GM19239 (cell line): ENCODE measurements at places on chromosomes 1 and 21.

GRCh38 chr1:78840453-78841271 lies 165.9 kb downstream of the ADGRL4 start:
- no peak for DNase-seq

GRCh38 chr1:245409341-245410195 lies 254.8 kb downstream of the KIF26B start:
- no peak for DNase-seq

DNA sequence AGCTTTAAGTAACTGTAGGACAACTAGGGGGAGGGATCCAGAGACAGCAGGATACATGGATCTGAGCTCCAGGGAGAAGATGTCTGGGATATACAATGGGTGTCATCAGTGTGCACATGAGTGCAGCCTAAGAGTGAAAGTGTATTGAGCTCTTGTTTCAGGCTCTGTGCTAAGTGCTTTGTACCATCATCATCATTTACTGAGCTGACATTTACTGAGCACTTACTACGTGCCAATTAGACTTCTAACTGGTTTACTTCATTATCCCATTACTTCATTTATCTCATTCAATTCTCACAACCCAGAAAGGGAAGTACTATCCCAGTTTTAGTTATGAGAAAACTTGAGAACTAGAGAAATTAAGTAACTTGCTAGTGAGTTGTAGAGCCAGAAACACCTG lies 4.5 kb upstream of the KDM4A start:
- no peak for DNase-seq

GRCh38 chr1:22045604-22046228 lies 6.8 kb upstream of the CDC42 start:
- DNase-seq, result no peak

- no peak for DNase-seq
Observed at GRCh38 chr1:61244114-61244513, 161.8 kb downstream of the NFIA start.

DNA sequence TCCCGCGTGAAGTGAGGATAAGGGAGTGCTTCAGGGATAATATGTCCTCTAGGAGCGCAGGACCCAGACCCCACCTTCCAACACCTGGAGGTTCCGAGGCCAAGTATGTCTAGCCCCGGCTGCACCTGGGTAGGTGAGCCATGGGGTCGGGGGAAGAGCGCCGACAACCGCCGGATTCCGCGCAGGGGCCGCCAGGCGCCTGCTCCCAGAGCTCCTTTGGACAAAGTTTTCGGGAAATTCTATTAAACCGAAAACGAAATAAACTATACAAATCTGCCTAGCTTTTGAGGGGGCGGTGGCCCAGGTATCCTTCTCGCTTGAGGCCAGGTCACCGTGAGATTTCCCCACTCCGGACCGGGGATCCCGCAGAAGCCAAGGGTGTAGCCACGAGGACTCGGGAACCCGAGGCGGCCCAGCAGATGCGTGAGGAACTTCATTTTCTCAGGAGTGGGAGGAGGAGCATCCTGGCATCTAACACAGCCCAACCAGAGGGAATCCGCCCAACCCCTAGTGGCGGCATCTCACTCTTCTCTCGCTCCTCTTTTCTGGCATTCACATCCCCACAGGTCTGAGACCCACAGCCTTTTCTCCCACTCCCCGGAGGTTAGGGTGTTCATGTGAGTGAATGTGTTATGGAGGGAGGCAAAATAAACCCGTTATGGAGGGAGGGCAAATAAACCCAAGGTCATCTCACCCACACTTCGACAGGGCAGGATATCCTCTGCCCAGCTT lies 2.3 kb upstream of the DMRTA2 start:
- DNase-seq, result no peak

- no peak for DNase-seq
Observed at GRCh38 chr1:54365847-54366246, 40.3 kb downstream of the SSBP3 start.

DNA sequence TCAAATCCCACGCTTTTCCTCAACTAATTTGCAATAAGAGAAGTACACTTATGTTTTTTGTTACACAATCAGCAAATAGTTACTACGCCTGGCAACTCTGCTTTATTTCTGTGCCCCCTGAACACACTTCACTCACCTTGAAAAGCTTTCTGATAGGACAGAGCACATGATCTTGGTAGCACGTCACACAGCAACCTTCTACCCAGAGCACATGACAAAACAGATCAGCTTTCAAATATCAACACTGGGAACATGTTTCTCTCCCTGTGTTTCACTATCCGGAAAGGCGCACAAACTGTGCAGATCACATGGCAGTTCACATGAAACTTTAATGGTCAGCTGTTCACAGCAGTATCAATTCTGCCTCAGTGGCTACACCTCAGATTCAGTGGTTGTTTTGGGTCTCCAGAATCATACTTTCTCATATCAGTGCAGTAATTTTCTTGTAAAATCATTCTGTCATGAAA lies 2.2 kb downstream of the SLC19A2 start:
- DNase-seq, result no peak

- no peak for DNase-seq
Observed at GRCh38 chr1:218025454-218025853, 259.6 kb upstream of the RRP15 start.

GRCh38 chr1:185860859-185861258 lies 126.7 kb downstream of the HMCN1 start:
- no peak for DNase-seq

- DNase-seq, result no peak
Observed at GRCh38 chr1:227459977-227460376, 103.4 kb upstream of the ZNF678 start.

DNA sequence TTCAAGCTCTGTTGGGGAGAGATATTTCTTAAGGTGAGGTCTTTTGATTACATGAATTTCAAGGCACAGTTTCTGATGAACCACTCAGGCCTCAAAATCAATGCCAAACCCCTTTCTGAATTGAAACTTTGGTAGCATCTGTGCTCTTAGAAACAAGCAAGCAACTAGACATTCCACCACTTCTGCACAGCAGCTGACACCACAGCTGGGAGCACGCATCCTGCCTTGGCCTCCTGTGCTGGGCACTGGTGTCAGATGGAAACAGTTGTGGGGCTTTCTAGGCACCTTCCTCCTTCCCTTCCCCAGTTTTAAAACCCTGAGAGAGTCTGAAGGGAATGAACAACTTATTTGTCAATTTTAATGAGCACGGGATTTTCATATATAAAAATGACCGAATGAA lies 360.2 kb downstream of the ADGRL2 start:
- DNase-seq, result no peak

DNA sequence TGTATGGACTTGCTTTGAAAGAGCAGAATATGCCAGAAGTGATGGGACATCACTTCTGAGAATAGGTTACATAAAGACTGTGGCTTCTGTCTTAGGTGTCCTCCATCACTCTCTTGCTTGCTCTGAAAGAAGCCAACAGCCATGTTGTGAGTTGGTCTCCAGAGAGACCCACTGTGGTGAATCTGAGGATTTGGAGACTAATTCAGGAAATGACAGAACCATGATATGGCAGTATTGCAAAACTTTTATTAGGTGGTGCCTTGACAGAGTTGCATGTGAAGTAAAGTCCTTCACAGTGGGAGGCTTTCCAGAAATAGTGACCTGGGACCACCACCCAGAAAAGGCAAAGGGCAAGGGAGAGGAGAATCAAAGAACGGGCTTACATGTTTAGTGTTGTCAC lies 628.6 kb downstream of the KCNT2 start:
- no peak for DNase-seq

DNA sequence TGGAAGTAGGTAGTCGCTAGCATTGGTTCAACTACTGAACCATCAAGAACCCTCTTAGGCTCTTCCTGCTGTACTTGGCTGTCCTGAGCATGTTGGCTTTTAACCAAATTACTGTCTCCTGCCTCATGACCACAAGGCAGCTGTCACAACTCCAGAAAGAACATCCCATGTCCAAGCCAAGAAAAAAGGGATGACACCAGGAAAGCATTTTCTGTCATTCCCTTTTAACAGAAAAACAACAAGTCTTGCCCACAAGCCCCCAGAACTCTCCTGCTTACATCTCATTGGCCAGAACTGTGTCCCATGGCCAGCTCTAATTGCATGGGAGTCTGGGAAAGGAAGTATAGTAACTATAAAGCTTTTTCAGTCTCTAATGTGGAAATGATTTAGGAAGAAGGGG lies 2.4 kb upstream of the RNU5D-1 start:
- no peak for DNase-seq

GRCh38 chr21:27129215-27129614 lies 162.3 kb upstream of the ADAMTS5 start:
- DNase-seq, result no peak
